Breast epithelium (tissue), 4 donors: ENCODE measurements at places on chromosomes 5 and 9. TPM values are rescaled to one million over a fixed set of nuclear protein-coding genes. Genes with fewer than 3 reads are reported as not detected.
A peak's percentile ranks its signal among the peaks of the same experiment; 100 is the strongest.

Gene SLC24A2
- total RNA-seq: not detected

Gene MEGF10
- 0.48 TPM for total RNA-seq

Gene RHOBTB3
- 109 TPM for total RNA-seq

Gene PCDHA11
- 3.4 TPM for total RNA-seq

Gene CTSV
- total RNA-seq: 0.48 TPM

Gene SLC6A7
- total RNA-seq: not detected

Gene CDKN2B
- 18.4 TPM for total RNA-seq

DNA sequence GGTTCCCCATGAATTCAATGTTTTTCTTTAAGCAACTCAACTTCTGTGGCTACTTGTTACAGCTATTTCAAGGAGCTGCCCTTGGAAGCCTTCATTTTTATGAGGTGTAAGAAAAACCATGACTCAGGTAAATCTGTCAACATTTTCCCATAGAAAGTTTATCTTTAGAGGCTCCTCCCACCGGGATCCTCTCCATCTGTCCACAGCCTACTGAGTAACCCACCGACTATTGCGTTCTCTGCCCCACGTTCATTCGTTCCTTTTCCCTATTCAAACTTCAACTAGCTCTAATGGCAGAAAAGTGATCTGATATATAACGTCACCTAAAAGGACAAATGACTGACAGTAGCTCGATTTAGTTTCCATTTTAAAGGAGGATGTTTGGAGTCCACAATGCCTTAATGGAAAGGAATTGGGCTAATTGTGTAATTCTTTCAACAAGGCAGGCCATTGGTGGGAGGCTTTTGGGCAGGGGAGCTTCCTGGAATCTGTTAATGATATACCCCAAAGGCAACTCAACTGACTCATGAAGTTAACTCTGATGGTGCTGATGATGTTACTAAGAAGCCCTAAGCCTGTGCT is 29.3 kb upstream of the NR3C1 start:
- H3K4me3 ChIP-seq: no peak overlapping the region
- no peak for DNase-seq
- no peaks in the 10 kb centered on the region for H3K27me3 ChIP-seq

DNA sequence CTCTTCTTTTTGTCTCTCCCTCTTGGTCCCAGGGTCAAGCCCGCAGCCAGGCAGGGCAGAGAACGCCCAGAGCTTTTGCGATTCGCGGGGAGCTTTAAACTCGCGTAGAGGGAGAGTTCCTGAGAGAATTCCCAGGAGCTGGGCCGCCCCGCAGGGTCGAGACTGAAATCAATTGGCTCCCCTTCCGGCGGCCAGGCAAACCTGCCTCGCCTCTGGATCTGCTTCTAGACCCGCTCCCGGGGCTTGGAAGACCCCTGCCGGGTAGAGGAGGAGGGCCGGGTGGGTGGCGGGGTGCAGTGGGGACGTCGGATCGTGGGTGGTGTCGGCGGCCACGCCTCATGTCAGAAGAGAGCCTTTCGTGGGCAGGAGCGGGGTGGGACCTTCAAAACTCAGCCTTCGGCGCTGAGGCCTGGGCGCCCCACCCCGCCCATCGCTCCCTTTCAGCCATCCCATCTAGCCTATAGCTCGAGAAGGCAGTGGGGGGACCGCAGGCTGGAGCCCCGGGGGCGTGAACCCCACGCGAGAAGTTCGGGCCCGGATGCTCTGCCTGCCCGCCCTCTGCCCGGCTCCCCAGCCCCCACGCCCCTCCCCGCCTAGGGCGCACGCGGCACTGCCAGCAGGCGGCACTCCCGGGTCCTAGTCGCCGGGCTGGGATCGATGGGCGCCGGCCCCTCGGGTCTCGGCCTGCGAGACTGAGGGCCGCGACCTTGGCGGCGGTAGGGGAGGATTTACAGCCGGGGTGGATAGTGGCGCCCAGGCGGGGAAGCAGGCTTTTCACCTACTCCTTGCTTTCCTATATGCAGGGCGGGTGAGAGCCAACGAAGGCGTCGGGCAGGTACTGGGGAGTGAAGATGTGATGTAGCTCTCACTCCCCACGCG is 6.1 kb downstream of the PRDM6 start:
- no peak overlapping the region for H3K27ac ChIP-seq
- H3K4me1 ChIP-seq: no peaks in the 10 kb centered on the region
- no peak for DNase-seq
- no peaks in the 10 kb centered on the region for H3K36me3 ChIP-seq
- H3K27me3 ChIP-seq: peaks cover 87% of the 10 kb centered on the region

DNA sequence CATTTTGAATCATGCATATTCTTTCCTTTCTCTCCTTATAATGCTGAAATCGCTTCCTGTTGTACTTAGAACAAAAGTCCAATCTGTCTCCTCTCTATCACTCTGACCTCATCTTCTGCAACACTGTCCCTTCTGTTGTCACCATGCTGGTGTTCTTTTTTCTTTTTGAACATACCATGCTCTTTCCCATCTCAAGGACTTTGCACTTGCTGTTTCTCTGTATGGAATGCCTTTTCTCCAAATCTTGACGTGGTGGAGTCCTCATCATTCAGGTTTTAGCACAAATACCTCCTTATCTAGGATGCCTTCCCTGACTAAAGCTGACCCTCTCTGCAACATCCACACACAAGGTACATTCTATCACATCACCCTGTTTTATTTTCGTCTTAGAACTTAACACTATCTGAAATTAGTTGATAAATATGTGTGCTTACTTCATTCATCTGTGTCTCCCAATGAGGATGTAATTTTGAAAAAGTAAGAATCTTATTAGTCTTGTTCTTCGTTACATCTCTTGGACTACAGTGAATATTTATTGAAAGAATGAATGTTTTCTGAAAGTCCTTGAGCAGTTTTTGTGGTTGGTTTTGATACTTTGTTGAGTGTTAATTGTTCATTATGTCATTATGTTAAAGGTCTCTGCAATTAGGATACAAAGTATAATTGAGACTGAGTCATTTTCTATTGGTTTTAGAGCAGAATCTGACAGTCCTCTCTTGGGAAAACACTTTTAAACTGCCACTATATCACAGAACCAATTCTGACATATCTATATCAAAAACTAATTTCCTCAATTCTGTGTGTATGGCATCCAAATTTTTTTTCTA is 145.3 kb upstream of the RASA1 start:
- no peaks in the 10 kb centered on the region for H3K4me1 ChIP-seq
- peak overlapping the region; percentile 23 for H3K27ac ChIP-seq
- no peaks in the 10 kb centered on the region for H3K27me3 ChIP-seq
- no peak for DNase-seq

GRCh38 chr9:107881626-107882300 is 392.2 kb upstream of the KLF4 start:
- DNase-seq: no peak
- H3K27me3 ChIP-seq: no peaks in the 10 kb centered on the region
- H3K36me3 ChIP-seq: no peaks in the 10 kb centered on the region
- no peak overlapping the region for H3K27ac ChIP-seq

GRCh38 chr9:86577420-86578333 is 223.5 kb upstream of the TUT7 start:
- no peak overlapping the region for H3K27ac ChIP-seq
- H3K4me3 ChIP-seq: no peak overlapping the region
- H3K4me1 ChIP-seq: no peaks in the 10 kb centered on the region
- H3K27me3 ChIP-seq: no peaks in the 10 kb centered on the region
- DNase-seq: no peak

GRCh38 chr5:64518793-64519192 is 13.0 kb downstream of the RGS7BP start:
- H3K27ac ChIP-seq: no peak overlapping the region
- no peaks in the 10 kb centered on the region for H3K36me3 ChIP-seq

- no peaks in the 10 kb centered on the region for H3K36me3 ChIP-seq
- H3K27ac ChIP-seq: peak overlapping the region; percentile 87
- no peak for DNase-seq
- H3K4me3 ChIP-seq: peak overlapping the region; percentile 70
- no peaks in the 10 kb centered on the region for H3K27me3 ChIP-seq
Measured at GRCh38 chr5:65481171-65481581, 544 bp downstream of the ADAMTS6 start.

- no peaks in the 10 kb centered on the region for H3K27me3 ChIP-seq
- no peak for DNase-seq
- H3K36me3 ChIP-seq: no peaks in the 10 kb centered on the region
- no peak overlapping the region for H3K27ac ChIP-seq
Measured at GRCh38 chr9:107190061-107190935, 92.8 kb upstream of the RAD23B start.

- H3K4me3 ChIP-seq: no peak overlapping the region
- DNase-seq: peak; percentile 36
- peaks cover 8% of the 10 kb centered on the region for H3K36me3 ChIP-seq
- no peaks in the 10 kb centered on the region for H3K27me3 ChIP-seq
- H3K4me1 ChIP-seq: no peaks in the 10 kb centered on the region
- H3K27ac ChIP-seq: no peak overlapping the region
Measured at GRCh38 chr5:142151436-142152383, 43.1 kb downstream of the NDFIP1 start.

- no peaks in the 10 kb centered on the region for H3K36me3 ChIP-seq
- no peaks in the 10 kb centered on the region for H3K4me1 ChIP-seq
- no peak overlapping the region for H3K4me3 ChIP-seq
- no peak overlapping the region for H3K27ac ChIP-seq
- no peak for DNase-seq
Measured at GRCh38 chr9:94882966-94883641, 156.6 kb downstream of the AOPEP start.

GRCh38 chr9:18579536-18579935 is 105.6 kb downstream of the ADAMTSL1 start:
- no peaks in the 10 kb centered on the region for H3K27me3 ChIP-seq
- H3K27ac ChIP-seq: no peak overlapping the region
- no peak for DNase-seq
- no peak overlapping the region for H3K4me3 ChIP-seq
- H3K4me1 ChIP-seq: no peaks in the 10 kb centered on the region
- no peaks in the 10 kb centered on the region for H3K36me3 ChIP-seq

DNA sequence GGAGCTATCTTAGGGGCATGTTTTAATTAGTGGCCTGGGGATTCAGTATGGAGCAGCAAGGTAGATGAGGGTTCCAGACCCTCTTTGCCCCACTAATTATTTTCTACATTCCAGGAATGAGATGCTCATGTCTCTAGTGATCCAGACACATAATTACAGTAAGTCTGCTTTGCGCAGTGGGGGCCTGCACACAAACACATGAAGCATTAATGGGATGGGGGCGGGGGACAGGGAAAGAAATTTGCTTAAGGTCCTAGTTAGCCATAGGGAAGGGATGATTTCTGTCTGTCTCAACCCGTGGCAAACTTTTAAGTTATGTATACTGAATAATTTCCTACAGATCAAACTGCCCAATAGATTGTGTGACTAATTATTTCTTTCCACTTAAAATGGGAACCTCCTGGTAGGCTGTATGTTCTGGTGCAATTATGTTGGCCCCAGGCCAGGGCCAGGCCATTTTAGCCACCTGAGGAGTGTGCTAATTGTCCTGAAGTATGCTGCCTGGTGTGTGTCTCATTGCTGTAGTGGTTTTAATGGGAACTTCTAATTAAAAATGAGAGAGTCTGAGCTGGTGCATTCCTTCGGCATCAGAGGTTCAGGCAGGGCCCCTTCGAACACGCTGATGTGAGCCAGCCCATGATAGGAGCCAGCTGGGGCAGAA is 134.4 kb downstream of the PTTG1 start:
- no peak overlapping the region for H3K4me3 ChIP-seq
- no peaks in the 10 kb centered on the region for H3K27me3 ChIP-seq
- H3K4me1 ChIP-seq: no peaks in the 10 kb centered on the region

GRCh38 chr9:91200692-91201336 is 160.9 kb downstream of the AUH start:
- H3K4me3 ChIP-seq: no peak overlapping the region
- H3K36me3 ChIP-seq: no peaks in the 10 kb centered on the region
- H3K27me3 ChIP-seq: no peaks in the 10 kb centered on the region
- no peak overlapping the region for H3K27ac ChIP-seq
